Stimulated activated CD4-positive, alpha-beta T cell treated with anti-CD3 and anti-CD28 coated beads, Interleukin-2, amount 100 ng/mL, for 24 hours (primary cell): ENCODE measurements at places on chromosomes 12 and 14.
A peak's percentile ranks its signal among the peaks of the same experiment; 100 is the strongest.

DNA sequence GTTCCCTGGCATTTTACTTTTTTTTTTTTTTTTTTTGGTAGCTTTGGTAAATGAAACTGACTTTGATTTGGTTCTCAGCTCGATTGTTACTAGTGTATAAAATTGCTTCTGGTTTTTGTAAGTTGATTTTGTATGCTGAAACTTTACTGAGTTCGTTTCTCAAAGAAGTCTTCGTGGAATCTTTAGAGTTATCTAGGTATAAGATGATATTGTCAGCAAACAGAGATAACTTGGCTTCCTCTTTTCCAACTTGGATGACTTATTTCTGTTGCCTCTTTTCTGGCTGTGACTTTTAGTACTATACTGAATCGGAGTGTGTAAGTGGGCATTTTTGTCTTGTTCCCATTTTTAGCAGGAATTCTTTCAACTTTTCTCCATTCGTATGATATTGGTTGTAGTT is 28.1 kb downstream of the USP15 start:
- DNase-seq: no peak

- no peak for DNase-seq
Measured at GRCh38 chr14:28877923-28878322, 111.3 kb downstream of the FOXG1 start.

- DNase-seq: no peak
Measured at GRCh38 chr14:88049266-88049665, 44.3 kb downstream of the GPR65 start.

DNA sequence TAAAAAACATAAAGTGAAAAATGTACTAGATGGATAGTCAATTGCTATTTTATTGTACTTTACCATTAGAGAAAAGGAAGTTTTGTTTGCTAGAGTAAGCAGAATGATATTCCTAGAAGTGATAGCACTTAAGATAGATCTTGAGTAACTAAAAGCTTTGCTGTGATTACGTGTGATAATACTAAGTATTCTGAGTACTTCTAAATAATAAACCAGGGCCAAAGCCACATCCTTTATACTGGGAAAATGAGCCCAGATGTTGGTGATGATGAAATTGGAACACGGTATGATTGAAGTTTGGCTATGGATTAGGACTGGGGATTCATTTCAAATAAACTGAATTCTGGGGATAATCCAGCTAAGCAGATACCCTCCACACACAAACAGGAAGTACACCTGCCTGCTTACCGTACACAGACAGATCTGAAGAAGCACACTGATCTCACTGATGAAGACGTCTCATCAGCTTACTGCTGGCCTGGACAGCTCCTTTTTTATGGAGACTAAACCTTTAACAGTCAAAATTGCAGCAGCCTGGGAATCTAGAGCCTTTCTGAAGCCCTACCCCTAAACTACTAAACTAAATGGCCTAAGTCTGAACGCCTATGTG is 199.8 kb downstream of the LRFN5 start:
- DNase-seq: no peak

DNA sequence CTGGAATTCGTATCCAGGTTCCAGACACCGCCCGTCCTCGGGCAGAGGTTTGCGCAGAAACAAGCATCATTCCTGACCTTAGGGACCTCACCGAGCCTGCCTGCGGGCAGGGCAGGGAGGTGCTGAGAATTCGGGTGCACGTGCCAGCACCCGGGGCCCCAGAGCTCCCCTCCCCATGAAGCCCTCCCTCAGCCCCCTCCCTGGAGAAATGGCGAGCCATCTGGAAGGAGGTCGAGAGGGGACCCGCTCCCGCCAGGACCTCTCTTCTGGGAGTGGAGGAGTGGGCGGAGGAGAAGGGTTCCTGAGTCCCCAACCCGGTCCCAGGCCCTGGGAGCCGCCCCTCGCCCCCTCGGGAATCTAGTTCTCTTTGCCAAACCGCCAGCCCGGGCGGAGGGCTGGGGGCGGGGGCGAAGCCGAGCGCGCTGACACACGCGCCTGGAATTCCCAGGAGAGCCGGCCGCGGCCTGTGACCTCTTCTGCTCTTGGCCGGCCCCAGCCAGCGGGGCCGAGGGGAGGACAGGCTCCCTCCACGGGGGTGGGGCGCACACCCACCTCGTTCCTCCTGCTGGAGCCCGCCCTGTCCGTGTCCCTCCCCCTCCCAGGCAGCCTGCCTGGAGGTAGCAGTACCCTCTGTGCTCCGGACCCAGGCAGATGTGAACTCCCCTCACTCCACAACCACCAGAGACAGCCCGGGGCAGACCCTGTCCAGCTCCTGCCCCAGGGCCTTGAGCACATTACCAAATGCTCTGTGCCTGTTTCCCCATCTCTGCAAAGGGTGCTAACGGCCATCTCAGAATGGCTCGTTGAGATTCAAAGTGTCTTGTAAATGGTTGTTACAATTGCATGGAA is 23.0 kb upstream of the GPR132 start:
- DNase-seq: no peak

DNA sequence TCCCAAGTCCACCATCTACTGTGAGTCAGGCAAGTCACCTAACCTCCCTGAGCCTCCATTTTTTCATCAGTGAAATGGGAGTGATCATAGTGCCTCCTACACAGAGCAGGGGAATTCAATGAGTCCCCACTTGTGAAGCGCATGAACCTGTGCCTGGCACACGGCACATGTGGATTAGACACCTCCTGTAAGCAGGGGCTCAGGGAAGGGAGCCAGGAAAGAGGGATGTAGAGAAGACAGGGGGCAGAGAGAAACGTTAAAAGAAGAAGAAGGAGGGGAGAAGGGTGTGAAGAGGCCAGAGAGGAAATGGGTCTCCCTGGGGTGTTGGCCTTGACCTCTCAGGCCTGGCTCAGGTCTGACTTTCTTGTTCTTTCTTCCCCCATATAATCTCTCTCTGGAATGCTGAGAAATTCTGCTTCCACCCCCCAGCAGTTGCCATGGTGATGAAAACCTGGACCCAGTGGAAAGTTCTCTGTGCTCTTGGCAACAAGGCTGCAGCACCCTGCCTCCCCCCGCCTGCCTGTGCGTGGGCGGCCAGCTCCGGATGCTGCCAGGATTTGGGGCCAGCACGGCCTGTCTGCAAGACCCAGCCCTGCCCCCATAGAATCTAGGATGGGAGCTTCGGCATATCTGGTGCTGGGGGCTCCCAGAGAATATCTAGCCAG is 94.5 kb downstream of the CALM1 start:
- DNase-seq: no peak

DNA sequence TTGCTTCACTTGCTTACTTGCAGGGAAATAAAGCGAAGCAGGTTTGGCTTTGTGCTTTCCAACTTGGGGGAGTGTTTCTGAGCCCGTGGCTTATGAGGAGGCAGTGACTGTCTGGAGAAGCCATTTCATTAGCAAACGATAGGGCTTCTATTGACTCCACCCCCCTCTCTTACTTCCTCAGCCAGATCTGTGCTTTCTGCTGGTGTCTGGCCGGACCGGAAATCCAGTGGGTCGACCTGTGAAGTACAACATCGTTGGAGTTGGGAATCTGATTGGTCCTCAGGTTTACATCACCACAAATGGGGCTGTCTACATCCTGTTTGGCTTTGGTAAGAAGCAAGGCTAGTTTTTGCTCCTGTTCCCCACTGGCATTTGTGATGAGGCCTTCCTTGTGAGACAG is 22.3 kb downstream of the FAM234B start:
- DNase-seq: no peak

- DNase-seq: no peak
Measured at GRCh38 chr12:50786498-50787231, 22.8 kb downstream of the ATF1 start.

GRCh38 chr12:11765817-11766794 is 116.6 kb downstream of the ETV6 start:
- DNase-seq: peak; percentile 75

GRCh38 chr14:73750531-73750901 is 36.3 kb upstream of the PNMA1 start:
- DNase-seq: no peak

DNA sequence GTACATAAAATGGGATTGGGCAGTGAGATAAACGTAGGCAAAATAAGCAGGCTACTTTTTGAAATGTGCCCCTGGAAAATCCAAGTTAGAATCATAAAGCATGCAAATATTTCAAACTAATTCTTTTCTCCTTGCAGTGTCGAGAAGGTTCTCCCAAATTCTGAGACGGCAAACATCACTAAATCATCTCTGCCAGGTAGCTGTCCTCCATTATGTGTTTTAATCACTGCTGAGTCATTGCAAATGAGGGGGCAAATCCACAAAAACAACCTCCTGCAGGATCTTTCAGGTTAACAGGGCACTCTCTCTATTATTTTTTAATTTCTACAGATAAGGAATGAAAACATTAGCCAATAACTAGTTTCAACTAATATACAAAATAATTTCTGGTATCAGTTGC is 63.2 kb upstream of the RIC8B start:
- DNase-seq: no peak

- DNase-seq: no peak
Measured at GRCh38 chr12:91191513-91192111, 9.0 kb upstream of the DCN start.
